ENCODE measurements at places on chromosomes 4 and X.

DNA sequence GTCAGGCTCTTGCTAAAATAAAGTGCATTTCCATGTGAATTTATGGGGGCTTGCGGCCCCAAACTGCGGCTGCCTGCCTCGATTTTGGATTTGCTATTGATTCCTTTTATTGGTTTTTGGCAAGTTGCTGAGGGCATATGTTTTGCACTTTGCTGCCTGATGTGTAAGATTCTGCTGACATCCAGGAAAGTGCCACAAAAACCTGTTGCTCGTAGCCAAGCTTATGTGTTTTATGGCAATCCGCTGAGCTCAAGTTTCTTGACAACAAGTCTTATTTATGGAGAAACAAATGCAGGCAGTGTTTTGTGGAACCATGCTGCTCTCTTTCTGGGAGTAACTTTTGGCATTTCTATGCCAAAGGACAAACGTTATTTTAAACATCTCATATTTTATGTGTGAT is 97.3 kb upstream of the DDIT4L start:
- DNase-seq: no peak

- peak; percentile 49 for DNase-seq
Observed at GRCh38 chrX:81195712-81196111, 6.0 kb downstream of the HMGN5 start.

- DNase-seq: no peak
Observed at GRCh38 chr4:90643156-90643555, 516.0 kb downstream of the CCSER1 start.

DNA sequence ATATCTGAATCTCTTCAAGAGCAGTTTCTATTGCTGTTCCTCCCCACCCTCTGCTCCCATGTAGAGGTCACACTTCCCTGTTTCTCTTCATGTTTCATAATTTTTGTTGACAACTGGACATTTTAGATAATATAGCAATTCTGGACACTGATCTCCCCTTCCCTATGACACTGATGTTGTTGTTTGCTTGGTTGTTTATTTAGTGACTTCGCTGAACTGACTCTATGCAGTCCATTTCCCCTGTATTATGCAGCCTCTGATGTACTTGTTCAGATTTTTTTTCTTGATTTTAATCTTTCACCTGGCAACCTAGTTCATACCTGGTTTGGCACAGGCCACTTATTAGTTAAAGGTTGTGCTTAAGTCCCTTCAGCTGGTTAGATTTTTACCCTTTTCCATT is 29.2 kb downstream of the CLDN2 start:
- DNase-seq: no peak

GRCh38 chr4:184596617-184597185 is 52.5 kb downstream of the CASP3 start:
- no peak for DNase-seq

- DNase-seq: no peak
Observed at GRCh38 chr4:170497112-170497511, 407.4 kb upstream of the AADAT start.

- DNase-seq: no peak
Observed at GRCh38 chr4:138005486-138005885, 236.7 kb downstream of the SLC7A11 start.

DNA sequence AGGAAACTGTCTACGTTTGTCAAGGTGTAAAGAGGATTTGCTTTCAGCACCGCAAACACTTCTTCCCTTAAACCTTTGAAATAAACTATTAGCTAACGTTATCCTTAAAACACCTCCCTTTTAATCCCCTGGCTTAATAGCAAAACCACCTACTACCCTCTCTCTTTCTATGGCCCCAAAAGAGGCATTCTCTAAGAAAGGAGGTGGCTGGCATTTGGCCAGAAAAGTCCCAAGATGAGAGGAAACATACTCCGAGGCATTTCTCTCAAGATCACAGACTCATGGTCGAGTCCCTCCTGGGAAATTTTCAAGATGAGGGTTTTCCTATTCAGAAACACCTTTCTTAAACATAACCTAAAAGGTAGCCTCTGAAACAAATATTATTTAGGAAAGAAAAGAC is 60.6 kb upstream of the VCX3B start:
- DNase-seq: no peak

DNA sequence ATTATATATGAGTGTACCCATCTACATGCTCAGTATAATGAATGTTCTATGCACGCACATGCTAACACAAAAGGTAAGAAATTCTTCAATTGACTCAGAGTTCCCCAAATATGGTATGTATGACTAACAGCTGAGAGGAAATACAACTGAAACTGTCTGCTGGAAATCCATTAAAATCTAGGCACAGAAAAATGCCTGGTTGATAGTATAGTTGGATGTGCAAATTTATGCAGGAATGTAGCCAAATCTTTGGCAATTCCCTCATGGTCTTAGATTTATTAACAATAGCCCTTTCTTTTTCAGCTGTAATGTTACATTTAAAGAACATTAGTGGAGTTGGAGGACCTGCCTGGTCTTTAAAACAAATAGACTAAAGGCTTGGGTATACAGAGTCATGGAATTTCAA is 5.5 kb downstream of the CAMK2D start:
- no peak for DNase-seq

DNA sequence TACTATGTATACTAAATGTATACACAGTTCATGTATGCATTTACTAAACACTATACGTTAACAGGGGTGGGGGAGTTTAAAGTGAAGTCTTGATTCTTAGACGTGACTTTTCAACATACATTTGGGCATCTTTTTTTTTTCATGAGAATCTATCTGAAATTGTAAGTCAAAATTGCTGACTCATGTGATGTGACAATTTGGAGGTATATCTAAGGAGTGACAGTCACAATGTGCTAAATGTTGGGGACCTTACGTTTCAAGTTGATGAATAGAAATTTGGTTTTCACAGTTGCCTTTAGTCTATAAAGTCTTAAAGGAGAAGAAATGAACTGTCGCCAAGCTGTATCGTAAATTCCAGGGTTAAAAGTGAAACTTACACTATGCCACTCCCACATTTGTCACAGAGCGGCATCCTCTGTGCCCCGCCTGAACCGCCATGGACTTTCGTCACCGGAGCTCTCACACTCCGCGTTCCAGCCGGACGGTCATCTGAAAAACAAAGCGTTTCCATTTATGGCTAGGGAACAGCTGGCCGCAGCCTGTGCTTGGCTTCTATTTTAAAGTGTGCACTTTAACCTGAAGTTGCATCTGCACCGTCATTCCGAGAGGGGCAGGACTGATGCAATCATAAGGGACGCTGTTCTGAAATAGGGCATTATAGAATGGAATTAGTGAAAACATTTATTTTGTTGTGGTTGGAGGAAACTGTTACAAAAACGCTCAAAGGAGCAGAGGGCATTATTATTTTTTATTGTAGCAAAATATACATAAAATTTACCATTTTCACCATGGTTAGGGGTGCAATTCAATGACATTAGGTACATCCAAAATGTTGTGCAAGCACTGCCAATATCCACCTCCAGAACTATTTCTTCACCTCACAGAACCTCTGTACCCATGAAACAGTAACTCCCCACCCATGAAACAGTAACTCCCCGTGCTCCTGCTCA is 30.9 kb downstream of the PDLIM3 start:
- DNase-seq: no peak

DNA sequence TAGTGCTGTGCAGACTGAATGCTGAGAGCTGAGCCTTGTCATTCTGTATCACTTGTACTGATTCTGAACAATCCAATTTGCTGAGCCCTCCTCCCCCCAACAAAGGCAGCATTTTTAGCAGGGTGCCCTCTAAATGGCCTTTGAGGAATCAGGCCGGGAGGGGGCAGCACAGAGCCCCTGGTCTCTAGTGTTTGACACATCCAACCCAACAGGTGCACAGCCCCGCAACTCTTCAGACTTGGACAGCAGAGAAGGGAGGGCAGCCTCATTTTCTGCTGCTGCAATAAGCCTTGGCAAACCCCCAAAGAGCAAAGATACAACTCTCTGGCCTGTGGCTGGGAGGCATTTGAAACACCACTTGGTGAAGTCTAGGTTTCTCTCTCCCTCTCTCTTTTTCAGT is 3.4 kb downstream of the ATP1B4 start:
- DNase-seq: peak; percentile 13

GRCh38 chr4:186021461-186022167 is 47.3 kb upstream of the TLR3 start:
- DNase-seq: no peak

DNA sequence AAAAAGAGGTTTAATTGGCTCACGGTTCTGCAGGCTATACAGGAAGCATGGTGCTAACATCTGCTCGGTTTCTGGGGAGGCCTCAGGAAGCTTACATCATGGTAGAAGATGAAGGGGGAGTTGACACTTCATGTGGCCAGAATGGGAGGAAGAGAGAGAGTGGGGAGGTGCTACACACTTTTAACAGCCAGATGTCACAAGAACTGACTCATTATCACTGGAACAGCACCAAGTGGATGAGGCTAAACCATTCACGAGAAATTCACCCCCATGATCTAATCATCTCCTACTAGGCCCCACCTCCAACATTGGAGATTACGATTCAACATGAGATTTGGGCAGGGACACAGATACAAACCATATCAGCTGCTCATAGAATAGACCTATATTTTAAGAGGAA is 255.8 kb downstream of the OPHN1 start:
- no peak for DNase-seq

DNA sequence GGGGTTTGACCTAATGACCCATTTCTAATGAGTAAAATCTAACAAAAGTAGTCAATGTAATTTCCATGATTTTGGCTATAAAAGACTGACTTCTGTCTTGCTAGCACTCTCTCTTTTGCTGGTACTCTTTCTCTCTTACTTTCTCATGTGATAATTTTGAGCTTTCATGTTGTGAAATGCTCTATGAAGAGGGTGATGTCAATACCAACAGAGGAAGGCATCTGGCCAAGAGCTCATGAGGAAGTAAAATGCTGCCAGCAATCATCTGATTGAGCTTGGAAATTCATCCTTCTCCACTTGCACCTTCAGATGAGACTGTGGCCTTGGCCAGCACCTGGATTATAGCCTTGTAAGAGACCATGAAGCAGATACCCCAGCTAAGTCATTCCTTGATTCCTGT is 347.7 kb downstream of the HS3ST1 start:
- DNase-seq: no peak

DNA sequence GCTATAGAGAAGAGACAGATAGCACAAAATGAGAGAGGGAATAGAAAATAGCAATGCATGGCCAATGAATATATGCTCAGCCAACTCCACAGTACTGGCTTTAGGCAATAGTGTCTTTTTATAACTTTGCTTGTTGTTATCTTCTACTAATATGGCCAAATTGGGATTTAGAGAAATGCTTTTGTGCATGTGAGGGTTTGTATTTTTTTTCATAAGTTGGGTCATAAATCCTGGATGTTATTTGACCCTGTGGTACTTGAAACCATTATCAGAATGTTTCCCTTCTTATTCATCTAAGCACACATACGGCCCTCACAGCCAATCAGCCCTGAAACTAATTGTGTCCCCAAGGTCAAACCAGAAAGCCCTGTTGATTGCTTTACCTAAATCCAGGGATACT is 35.2 kb upstream of the LPAR4 start:
- no peak for DNase-seq

DNA sequence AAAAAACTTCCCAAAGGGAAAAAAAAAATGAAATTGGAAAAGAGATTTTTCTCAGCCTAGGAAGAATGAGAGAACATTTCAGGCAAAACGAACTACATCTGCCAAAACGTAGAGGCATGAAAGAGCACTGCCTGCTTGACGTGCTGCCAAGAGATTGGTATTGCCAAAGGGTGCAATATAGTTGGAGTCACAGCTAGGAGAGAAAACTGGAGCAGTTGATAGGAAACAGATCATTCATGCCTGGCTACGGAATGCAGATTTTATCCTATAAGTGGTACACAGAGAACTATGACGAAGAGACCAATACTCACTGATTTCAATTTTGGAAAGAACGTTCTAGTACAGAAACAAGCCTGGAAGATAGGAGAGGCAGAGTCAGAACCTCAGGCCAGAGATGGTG is 68.4 kb upstream of the IQCM start:
- no peak for DNase-seq

GRCh38 chrX:118225711-118226428 is 109.3 kb upstream of the KLHL13 start:
- no peak for DNase-seq

- DNase-seq: no peak
Observed at GRCh38 chr4:71550220-71551165, 211.7 kb downstream of the SLC4A4 start.

DNA sequence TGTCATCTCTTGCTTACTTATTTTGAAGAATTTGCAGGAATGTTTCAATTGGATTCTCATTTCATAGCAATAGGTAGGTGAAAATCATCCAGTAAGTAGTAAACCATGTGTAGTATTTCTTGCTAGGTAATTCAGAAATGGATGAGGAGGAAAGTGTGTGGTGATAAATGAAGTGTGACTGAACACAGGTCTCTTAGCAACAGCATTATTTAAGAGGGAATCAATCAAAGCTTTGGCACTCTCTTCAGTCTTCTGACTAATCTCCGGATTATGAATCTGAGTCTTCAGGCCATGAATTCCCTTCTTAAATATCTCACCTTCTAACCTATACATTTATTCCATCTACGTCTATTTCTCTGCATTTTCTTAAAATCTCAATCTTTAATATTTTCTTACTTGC is 55.8 kb upstream of the ARHGAP24 start:
- no peak for DNase-seq

DNA sequence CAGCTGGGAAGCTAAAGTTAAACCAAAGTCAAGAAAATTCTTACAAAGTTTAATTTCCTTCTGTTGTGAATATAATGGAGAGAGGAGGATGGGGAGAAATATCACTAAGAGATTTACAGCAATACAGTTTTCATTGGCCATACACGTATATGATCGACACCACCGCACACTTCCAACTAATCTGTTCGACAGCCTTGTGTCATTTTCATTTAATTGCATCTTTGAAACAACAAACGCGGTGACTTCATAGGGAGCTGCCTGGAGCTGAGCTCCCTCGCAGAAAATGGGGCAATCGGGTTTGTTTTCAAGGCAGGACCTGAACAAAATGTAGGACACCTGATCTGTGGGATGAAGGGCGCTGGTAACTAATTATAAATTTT is 1.3 kb downstream of the PTPN13 start:
- peak; percentile 5 for DNase-seq

DNA sequence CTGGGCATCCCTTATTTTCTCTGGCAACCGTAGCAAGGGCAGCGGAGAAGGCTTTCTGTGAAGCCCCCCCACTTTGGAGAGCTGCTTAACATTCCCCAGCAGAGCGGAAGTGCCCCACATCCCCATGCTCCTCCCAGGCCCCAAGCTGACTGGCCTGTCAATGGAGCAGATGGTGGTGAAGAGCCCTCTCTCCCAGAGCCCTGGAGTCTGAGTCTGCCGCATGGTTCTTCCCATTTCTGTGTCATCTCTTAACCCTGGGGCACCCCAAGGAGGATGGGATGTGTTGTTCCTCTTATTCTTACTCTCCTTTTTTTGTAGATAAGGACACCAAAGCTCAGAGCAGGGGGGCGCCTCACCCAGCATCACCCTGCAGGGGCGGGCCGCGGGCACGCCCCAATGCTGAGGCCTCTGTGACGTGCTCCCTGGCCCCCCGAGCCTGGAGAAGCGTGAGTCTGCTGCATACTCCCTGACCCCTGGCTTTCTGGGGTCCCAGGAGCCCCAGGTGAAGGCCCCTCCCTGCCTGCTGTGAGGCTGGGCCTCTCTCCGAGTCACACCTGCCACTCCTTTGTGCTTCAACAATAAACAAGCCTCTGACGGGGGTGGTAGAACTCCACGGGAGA is 35.9 kb downstream of the ADRA2C start:
- DNase-seq: no peak

GRCh38 chr4:14289708-14290107 is 662.2 kb upstream of the BOD1L1 start:
- DNase-seq: no peak

GRCh38 chr4:8544282-8544681 is 35.9 kb upstream of the GPR78 start:
- DNase-seq: no peak

All from central memory CD4-positive, alpha-beta T cell (primary cell).